ENCODE measurements at places on chromosomes 13 and 19.

DNA sequence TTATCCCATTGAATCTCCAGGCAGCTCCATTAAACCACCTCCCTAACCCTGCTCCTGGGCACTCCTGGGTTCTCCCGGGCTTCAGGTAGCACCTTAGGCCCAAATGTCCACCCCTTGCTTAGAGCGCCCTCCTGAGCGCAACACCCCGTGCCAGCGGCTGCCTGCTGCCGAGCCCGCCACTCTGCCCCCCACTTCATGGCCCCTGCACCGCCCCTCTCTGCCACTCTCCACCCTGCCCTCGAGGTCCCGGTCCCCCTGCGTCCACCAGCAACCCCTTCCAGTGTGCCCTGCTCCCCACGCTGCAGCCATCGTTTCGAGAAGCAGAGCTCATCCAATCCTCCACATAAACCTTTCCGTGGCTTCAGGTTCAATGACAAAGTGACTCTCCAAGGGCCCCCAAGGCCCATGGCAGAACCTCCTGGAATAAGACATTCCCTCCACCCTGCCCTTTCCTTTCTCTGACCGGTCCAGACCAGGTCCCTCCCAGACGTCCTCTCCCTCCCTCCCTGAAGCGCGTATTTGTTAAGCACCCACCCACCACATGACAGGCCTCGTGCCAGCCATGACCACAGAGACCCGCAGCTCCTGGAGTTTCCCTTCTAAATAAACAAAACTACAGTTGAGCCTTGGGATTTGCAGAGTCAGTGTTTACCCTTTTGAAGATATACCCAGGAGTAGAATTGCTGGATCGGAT lies 66.6 kb downstream of the ARHGEF18 start:
- no peak for DNase-seq

DNA sequence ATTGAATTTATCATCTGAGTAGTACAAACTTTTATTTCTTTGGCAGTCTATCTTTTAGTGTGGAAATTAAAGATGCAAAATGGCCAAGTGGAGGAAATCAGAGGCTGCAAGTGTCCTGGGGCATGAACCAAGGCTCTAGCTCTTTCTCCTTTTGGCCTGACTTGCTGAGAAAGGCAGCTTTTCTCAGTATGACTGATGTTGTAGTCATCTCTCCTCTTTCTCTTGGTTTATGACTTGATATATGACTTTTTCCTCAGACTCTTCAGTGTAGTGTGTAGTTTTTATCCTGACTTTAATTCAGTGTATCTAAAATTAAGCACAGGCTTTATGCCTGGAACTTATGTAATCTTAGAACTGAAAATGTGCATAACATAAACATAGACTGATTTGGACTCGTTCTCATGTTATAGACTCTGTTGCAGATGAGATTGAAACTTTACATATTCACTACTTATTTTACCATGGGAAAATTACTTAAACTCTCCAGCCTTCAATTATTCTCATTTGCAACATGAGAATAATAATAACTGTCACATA lies 65.7 kb downstream of the SLITRK5 start:
- DNase-seq = no peak

GRCh38 chr19:19551853-19552192 lies 13.8 kb downstream of the CILP2 start:
- DNase-seq = no peak

DNA sequence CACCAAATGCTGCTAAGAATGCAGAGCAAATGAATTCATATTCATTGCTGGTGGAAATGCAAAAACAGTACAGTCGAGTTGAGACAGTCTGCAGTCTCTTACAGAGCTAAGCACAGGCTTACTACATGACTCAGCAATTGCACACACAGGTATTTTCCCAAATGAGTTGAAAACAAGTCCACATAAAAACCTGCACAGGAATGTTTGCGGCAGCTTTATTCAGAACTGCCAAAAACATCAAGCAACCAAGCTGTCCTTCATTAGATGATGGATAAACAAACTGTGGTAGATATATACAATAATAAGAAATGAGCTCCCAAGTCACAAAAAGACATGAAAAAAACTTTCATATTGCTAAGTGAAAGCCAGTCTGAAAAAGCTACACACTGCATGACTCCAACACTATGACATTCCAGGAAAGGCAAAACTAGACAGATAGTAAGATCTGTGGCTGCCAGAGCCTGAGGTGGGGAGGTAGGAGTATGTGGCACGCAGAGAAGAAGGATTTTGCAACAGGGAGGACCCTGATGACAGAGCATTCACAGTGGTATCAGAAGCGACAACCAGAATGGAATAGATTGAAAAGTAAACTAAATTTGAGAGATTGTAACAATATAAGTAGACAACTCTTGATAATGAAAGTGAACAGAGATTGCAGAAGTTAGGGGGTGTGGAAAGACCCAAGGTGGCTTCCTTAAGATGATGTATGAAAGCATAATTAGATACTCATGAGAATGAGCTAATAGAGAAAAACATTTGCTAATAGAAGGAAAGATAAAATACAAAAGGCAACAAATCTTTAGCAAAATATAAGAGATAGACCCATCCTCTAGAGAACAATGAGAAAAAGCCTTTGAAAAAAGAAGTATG lies 52.7 kb downstream of the TSC22D1 start:
- DNase-seq = no peak

GRCh38 chr19:13099073-13099999 lies 3.3 kb downstream of the LYL1 start:
- DNase-seq = no peak
